CD4-positive, alpha-beta T cell treated with Interleukin-17A for 1 hour (primary cell): ENCODE measurements at places on chromosomes 2 and 18.

DNA sequence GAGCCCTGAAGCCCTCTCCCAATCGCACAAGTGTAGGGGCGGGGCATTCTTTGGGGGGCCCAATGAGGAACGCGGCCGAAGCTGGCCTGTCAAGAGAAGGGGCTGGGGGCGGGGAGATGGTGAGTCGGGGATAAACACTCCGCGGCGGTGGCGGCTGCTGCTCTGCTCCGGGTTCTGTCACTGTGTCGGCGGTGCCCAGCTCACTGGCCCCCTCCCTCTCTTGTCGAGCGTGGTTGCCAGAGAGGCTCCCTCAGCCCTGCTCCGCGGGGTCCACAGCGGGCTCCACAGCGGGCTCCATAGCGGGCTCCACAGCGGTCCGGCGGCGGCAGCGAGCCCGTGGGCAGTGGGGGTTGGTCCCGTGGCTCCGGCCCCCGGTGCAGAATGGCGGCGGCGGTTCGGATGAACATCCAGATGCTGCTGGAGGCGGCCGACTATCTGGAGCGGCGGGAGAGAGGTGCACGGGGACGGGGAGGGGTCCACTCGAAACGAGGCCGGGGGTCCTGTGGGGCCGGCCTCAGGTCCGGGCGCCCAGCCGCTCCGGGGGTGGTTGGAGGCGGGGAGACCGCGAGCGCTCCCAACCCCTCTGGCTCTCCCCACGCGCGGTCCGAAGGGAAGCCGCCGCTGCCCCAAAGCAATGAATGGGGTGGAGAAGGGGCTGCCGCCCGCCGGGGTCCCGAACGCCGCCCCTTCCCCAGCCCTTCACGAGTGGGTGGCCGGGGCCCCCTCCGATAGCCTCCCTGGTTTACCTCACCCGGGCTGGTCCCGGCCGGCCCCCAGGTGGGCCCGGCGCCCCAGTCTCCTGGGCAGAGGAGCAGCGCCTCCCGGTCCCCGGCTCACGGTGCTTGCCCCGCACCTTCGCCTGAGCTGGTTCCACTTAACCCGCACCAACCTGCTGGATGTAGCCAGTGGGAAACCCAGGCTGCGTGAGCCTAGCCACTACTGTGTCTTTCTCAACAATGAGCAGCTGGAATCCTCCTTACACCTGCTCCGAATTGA is at the start of gene MXD1:
Gene MXD1, plus strand, starts transcription at position 160 of the 996 bp plus-strand sequence. Its CDS starts 222 bp downstream, at position 382.
- peak; percentile 27 for DNase-seq

GRCh38 chr2:104033399-104033798 is 820.5 kb upstream of the POU3F3 start:
- no peak for DNase-seq

- peak; percentile 36 for DNase-seq
Observed at GRCh38 chr2:197152451-197153228, 157.9 kb downstream of the ANKRD44 start.

DNA sequence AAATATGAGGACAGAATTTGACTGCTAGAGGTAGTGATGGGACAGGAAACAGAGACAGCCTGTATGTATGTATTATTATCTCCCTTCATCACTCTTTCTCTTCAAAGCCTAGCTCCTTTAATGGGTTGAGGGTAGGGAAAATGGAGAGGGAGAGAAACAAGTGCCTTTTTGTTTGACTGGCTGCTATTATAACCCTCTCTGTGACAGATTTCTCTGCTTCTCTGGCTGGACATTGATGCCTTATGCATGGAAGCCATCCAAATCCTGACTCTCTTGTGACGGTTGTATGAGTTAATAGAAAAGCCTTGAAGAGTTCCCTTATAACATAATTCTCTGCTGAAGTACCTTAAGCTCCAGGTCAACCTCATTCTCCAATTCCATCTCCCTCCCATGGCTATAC is 118.5 kb upstream of the COL5A2 start:
- DNase-seq: no peak

DNA sequence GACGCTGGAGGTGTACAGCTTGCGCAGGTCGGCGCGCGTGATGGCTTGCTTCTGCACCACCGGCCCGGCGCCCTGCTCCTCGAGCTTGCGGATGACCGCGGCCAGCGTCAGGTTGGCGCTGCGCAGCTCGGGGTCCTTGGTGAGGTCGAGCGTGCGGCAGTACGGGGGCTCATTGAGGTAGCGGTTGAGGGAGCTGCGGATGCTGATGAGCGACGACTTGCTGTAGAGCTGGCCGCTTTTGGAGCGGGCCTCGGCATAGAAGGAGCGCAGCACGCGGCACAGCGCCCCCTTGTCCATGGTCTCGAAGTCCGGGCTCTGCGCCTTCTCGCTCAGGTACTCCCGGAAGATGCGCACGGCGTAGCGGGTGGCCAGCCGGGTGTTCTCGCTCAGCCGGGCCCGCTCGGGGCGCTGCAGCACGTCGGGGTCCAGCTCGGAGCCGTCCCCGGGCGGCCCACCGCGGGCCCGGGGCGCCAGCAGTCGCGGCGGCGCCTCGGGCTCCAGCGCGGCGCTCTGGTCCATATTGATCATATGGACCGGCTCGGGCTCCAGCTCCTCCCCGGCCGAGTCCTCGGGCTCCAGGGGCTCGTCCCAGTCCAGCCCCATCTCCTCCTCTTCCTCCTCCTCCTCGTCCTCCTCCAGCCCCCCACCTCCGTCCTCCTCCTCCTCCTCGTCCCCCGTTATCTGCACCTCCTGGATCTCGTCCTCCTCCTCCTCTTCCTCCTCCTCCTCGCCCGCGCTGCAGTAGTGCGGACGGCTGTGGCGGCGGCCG is 523 bp downstream of the KCTD1 start:
- DNase-seq: peak; percentile 55

GRCh38 chr18:22694954-22695353 is 238.2 kb upstream of the RBBP8 start:
- DNase-seq: no peak

DNA sequence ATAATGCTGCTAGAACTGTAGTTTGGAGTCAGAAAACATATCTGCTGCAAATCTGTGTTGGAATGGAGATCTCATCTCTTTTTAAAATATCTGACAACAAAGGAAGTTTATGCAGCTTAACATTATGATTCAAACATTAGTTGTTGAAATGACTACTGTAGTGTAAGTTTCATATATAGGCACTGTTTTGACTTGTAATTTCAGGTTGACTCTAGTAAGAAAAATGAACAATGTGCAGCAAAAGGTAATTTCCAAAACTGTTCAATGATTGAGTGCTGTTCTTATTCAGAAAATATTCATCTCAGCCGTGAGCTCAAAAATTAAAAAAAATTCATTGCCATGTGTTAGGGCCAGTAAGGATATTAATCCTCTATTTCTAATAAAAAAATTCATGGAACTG is 48.5 kb downstream of the CCDC138 start:
- DNase-seq: no peak

- no peak for DNase-seq
Observed at GRCh38 chr2:28437149-28437835, 44.6 kb downstream of the FOSL2 start.

- DNase-seq: no peak
Observed at GRCh38 chr2:133641942-133642725, 73.9 kb upstream of the NCKAP5 start.

DNA sequence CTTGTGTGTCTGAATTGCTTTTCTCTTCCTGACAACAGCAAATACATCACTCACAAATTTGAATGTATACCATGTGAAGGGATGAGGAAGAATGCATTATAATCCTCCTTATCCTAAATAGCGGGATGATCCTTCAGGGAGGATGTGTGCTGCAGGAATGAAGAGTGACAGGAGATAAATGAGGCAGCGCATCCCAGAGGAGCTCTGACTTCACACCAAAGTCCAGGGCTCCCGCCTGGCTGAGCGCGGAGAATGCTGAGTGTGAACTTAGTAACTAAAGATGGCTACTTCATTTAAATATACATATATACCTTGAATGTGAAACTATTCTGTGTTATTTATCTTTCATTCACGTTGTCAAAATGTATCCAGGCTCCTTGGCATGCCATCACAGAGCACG is 145.2 kb upstream of the TPO start:
- DNase-seq: no peak

- DNase-seq: no peak
Observed at GRCh38 chr2:53777134-53777533, 9.5 kb downstream of the CHAC2 start.

- DNase-seq: no peak
Observed at GRCh38 chr18:58996131-58996641, 131.5 kb downstream of the ZNF532 start.

GRCh38 chr2:189249171-189249570 is 69.6 kb upstream of the COL5A2 start:
- no peak for DNase-seq

GRCh38 chr2:63378589-63378988 is 209.7 kb downstream of the WDPCP start:
- DNase-seq: no peak

- no peak for DNase-seq
Observed at GRCh38 chr2:66849153-66849755, 414.3 kb downstream of the MEIS1 start.

- DNase-seq: no peak
Observed at GRCh38 chr2:111162718-111163331, 42.1 kb downstream of the BCL2L11 start.

DNA sequence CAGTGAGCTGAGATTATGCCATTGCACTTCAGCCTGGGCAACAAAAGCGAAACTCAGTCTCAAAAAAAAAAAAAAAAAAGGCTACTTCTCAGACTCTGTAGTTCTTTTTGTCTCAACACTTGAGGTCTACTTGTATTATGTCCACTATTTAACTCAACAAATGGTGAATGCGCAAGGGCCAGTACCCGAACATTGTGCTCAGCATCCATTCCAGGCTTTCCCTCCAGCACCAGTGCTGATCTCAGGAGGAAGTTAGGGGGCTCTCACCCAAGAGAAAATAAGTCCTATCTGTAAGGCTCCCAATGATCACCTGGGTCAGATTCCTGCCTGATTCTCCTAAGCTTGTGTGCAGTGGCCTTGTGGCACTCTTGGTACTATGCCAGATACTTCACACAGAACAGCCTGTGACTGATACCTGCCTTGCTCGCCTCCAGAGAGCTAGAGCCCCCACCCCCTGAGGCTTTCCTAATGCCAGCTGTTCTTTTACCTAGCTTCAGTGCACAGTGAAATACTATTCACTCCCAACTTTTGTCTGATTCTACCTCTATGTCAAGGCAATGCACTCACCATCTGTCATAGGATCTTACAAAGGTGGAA is 74.9 kb downstream of the INO80D start:
- no peak for DNase-seq

DNA sequence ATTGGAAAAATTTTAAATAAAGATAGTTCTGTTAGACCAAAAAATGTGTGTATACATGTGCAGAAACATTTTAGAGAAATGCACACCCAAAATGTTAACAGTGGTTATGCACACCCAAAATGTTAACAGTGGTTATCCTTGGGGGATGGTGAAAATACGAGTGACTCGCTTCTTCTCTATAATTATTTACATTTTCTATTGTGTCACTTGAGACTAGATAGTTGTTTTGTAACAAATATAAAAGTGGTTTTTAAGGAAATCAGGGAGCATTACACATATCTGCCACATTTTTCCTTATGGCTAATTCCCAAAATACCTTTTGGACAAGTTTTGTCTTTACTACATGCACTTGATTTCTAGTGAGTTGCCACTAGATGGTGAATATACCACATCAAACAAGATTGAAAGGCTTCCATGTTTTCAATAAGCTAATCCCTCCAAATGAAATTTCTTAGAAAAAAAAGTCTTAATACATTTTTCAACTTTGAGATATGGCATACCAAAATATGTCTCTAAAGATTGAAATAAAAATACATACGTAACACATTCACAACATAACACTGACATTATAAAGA is 9.0 kb upstream of the HIBCH start:
- DNase-seq: no peak

GRCh38 chr18:5250603-5251002 is 44.9 kb downstream of the ZBTB14 start:
- DNase-seq: no peak

GRCh38 chr2:71784734-71785511 is 331.6 kb downstream of the DYSF start:
- no peak for DNase-seq

- peak; percentile 35 for DNase-seq
Observed at GRCh38 chr2:218733171-218734021, 22.8 kb downstream of the TTLL4 start.

DNA sequence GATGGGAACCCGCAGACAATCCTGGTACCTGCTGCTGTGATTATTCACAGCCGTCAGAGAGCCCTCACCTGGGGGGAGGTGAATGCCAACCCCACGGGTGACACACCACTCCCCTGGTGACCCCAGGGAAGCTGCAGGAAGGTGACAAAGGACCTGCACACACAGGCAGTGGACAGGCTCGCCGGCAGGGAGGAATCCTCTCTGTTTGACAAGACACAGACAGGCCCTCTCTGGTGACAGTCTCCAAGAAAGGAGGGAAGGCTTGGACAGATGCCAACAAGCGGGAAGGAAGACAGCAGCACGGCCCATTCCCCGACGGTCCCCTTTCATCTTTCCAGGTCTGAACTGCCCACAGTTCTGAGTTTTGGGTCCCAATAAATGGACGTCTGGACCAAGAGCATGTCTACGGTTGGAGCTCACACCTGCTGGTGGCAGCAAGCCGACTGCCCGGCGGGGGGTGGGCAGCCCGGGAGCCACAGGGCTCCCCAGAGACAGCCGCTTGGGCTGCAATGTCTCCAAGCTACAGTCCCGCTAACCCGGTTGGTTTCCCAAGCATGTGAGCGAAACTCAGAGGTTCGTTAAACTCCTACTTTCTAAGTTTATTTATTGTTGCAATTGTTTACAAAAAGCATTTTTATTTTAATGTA is 31.8 kb downstream of the HDAC4 start:
- DNase-seq: no peak

GRCh38 chr2:232873292-232873908 is 3.3 kb downstream of the SNORC start:
- no peak for DNase-seq

DNA sequence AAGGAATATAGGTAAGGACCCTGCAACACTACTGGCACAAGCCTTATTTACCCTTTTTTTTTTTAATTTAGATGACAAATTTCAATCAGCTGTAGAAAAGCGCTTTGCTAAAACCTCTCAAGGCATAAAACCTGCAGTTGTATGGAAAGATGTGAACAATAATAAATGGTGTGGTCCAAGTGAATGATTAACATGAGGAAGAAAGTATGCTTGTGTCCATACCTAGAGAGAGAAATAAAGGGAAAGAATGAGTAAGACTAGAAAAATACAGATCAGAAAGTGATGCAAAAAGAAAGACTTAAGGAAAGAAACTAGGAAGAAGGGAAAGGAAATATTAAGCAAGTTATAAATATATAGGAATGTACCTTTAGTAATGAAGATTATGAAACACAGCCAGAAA is 119.2 kb upstream of the SCN7A start:
- no peak for DNase-seq

- no peak for DNase-seq
Observed at GRCh38 chr18:9906481-9906880, 7.3 kb upstream of the VAPA start.

- no peak for DNase-seq
Observed at GRCh38 chr2:40317046-40317445, 134.8 kb downstream of the SLC8A1 start.

DNA sequence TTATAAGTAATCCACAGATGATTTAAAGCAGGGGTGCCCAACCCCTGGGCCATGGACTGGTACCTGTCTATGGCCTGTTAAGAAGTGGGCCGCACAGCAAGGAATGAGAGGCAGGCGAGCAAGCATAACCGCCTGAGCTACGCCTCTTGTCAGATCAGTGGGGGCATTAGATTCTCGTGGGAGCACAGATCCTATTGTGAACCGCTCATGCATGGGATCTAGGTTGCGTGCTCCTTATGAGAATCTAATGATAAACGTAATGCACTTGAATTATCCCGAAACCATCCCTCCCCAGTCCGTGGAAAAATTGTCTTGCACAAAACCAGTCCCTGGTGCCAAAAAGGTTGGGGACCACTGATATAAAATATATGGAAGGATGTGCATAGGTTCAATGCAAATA is 153.7 kb downstream of the CSRNP3 start:
- DNase-seq: no peak
